ENCODE measurements at places on chromosomes 11 and 22.

DNA sequence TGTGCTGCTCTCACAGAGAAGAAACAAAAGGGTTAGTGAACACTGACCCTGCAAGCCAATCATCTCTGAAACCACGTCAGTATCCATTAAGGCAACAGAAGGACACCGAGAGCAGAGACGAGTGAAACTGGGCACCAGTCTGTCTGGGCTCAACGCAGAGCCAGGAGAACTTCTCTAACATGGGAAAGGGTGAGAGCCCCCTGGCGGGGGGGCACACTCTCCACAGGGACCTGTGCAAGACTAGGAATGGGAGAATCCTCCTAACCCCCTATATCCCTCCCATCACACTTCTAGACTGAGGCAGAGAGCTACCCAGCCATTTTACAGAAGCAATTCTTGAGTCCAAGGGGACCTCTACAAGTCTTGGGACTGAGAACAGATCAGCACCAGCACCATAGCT, 285.8 kb downstream of the SOX6 start:
- no peak for DNase-seq

DNA sequence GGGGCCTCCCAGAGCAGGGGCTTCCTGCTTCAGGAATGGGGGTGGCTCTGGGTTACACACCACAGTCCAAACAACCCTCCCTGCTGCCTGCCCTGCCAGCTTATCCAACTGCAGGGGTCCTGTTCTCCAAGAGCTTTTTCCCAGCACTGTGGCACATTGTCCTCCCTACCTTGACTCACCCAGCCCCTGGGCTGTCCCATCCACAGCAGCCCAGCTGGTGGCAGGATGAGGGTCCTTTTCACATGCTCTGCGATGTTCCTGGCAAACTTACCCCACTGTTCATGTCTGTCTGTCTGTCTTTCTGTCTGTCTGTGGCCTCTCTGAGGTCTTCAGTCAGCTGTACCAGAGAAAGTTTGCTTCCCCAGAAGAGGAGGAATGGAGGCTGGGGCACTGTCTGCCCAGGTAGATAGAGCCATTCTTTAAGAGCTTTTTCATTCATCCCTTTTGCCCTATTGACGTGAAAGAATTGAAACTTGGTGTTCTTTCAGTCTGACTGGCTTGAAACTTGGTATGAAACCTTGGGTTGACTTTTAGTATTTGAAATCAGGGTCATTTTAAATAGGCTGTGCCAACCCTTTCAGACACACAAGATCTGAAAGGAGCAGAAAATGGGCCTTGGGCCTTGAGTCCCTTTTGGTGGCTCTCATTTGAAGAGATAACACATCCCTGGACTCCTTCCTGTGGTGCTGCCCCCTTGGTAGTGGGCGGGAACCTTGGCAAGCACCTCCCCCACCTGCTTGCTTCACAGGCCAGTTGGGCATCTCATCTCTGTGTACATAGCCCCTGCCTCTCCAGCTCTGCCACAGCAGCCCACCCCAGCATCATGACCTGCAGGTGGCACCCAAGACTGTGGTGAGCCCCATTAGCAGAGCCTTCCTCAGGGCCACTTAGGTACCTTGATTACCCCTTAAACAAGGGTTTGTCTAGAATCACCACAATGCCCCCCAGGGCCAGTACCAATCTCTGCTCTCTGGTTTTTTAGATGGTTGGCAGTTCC, 74.6 kb upstream of the SUSD2 start:
- no peak for DNase-seq

DNA sequence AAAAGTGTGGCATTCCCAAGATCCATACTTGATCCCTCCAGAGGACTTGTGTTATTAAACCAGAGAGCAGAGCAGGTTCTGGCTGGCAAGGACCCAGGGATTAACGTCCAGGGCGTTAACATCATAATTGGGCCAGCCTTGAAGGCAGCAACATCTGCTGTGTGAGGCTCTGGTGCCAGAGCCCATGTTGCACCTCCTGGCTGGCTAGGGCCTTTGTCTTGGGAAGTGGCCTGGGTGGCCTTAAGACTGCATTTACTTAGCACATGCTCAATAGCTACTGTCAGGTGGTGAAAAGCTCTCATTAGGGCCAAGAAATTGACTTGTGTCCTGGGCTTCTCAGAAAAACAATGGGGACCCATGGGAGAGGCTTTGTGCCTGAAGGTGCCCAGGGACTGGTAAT, 66.6 kb downstream of the CACNG2 start:
- DNase-seq = no peak

DNA sequence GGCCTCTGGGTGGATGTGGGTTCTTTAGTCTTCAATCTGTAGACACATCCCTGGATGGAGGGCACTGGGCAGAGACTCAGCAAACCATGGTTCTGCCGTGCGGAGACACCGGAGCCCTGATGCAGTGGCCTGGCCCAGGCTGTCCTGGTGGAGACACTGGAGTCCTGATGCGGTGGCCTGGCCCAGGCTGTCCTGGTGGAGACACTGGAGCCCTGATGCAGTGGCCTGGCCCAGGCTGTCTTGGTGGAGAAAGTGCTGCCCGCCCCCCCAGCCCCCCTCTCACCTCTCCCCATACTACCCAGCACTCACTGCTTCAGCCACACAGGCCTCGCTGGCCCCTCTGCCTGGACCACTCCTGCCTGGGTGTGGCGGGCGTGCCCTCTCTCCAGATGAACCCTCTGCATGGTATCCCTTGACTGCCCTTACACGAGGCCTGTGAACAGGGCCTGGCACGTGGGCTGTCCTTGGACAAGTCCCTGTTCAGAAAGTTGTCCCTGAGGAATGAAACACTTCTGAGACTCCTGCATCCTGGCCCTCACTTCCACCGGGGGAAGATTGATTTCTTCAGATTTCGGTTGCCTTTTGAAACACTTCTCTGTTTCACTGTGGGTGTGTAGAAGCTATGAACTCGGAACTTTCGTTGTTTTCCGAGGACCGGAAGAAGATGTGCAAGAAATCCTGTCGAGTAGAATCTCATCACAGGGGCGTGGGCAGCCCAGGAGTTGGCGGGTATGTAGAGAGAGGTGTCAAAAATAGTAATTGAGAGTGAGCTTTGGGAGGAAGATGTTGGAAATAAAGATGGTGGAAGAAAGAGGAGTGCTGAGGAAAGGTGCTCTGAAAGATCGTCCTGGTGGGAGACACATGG, 26.2 kb downstream of the IGHMBP2 start:
- no peak for DNase-seq

- DNase-seq = no peak
Measured at GRCh38 chr11:87597725-87598124, 560.0 kb downstream of the TMEM135 start.

- DNase-seq = no peak
Measured at GRCh38 chr11:129210831-129211181, 18.7 kb upstream of the ARHGAP32 start.

- no peak for DNase-seq
Measured at GRCh38 chr11:128525411-128526243, 61.7 kb downstream of the ETS1 start.

DNA sequence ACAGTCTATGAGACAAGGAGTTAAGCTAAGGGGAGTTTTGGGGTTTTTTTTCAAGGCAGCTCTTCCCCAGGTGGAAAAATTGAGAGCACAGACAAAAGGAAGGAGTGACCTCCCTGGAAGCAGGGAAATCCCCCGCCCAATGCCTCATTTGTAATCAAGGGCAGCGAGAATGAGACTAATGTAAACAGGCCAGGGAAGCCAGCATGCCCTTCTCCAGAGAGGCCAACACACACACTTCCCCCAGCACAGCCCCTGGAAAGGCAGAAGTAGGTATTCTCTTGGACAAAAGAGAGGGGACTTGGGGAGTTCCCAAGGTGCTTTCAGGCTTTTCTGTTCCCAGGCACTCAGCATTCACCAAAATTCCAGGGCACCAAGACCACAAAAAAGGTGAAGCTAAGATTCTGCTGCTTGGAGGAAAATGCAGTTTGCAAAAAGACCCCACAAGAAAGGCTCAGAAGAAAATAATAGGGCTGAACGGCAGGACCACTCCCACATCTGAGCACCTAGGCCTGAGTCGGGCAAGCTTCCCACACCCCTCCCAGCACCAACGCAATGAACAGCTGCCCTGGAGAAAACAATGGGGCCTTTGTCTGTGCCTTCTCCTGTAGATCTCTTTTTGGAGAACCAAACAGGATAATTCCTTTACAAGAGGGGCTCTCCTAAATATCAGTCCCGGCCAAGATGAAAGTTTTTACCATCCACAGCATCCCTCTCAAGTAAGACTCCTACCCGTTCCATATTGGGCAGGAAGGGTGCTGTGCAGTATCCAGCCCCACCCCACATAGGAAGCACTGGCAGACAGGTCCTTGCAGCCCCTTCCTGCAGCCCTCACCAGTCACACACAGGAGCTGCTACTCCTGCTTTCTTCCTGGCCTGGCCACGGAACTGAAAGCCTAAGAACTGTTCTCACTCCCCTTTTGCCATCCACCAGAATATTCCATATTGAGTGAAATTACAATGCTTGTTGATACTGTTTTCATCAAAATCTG, 70.7 kb upstream of the AKIP1 start:
- DNase-seq = no peak

- DNase-seq = no peak
Measured at GRCh38 chr11:13114566-13115379, 105.7 kb downstream of the RASSF10 start.

- DNase-seq = no peak
Measured at GRCh38 chr11:43503417-43503816, 144.7 kb downstream of the TTC17 start.

- DNase-seq = no peak
Measured at GRCh38 chr11:65066315-65066714, 8.0 kb upstream of the NAALADL1 start.

- no peak for DNase-seq
Measured at GRCh38 chr11:47187723-47188122, 1.5 kb upstream of the PACSIN3 start.

DNA sequence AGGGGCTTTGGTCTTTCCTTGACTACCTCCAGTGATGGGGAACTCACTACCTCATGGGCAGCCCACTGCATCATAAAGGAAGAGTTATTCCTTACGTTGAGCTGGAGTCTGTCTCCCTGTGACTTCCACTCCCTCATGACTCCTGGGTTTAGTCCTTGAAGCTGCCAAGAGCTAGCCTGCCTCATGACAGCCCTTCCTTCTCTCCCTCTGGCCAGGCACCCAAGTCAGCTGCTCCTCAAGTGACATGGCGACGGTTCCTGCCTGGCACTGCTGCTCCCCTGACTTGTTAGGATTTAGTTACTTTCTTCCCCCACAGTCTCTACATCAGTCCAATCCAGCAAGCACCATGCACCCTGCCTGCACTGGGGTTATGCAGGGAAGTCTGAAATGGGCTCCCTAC, 196.1 kb upstream of the TBCEL start:
- no peak for DNase-seq

All from stimulated activated CD8-positive, alpha-beta memory T cell treated with anti-CD3 and anti-CD28 coated beads, Interleukin-15, amount 100 ng/mL, for 4 hours (primary cell).